ENCODE measurements at places on chromosomes 13 and 19.

- DNase-seq, result no peak
Measured at GRCh38 chr19:47003611-47004465, 15.8 kb upstream of the NPAS1 start.

GRCh38 chr19:4851551-4852290 is 15.7 kb downstream of the PLIN3 start:
- DNase-seq, result no peak

- DNase-seq, result no peak
Measured at GRCh38 chr19:14632286-14632685, 42.4 kb downstream of the ADGRE3 start.

DNA sequence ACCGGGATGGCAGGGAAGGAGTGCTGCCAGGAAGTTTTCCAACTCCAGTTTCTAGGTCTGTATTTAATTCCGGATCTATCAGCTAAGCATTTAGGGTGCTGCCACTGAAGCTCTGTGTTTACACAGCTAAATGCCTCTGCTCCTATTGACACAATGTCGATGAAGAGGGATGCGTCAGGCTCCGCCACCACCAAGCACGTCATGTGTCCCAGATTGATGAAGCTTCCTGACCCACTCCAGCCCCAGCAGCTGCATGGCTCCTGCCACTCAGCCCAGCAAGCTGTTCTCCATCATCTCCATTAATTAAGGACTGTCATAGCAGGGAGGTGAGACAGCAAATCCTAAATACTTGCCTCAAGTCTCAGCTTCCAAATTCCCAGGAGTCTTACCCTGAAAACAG is 435.2 kb upstream of the ZNF507 start:
- DNase-seq, result no peak

- DNase-seq, result no peak
Measured at GRCh38 chr19:43777163-43777695, 3.5 kb downstream of the KCNN4 start.

DNA sequence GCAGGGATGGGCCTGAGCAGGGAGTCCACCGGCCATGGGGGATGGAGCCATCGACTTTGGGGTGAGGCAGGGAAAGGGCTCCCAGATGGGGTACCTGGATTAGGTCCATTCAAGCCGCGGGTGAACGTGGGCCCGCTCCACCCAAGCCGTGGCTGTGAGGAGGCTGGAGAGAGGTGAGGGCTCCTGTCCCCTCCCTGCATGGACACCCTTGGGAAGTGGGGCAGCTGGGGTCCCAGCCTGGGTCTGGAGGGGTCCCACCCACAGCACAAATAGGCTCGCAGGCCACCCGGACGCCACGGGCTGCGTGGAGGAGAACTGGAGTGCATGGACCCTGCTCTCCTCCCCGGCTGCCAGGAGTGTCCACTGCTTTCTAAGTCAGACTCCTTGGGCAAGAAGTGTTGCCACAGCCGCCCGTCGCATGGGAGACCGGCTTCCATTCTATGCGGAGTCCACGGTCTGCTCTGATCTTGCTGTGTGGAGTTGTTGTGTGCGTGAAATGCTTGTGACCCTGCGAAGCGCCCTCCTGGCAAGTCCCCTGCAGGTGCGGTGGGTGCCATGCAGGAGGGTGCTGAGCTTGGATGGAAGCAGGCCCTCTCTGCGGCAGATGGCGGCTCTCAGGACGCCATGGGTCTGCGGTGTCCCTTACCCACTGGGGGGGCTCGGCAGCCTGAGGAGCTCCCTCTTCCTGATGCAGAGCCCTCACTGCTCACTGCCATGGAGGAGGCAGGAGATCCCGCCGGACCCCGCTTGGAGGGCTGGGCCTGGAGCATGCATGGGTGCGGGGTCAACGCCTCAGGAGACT is 2.0 kb downstream of the DAZAP1 start:
- no peak for DNase-seq

DNA sequence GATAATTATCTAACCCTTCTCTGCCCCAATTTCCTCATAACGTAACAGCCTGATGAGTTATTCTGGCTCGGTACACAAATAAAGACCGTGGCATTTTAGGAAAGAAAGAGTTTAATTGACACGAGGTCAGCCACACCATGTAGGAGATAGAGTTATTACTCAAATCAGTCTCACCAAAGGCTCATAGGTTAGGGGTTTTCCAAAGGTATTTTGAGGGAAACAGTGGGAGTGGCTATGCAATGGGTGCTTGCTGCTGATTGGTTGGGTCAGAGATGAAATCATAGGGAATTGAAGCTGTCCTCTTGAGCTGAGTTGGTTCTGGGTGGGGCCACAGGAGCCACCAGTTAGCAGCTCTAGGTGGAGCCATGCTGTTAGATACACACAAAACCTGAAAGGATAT is 137.5 kb downstream of the FREM2 start:
- no peak for DNase-seq

DNA sequence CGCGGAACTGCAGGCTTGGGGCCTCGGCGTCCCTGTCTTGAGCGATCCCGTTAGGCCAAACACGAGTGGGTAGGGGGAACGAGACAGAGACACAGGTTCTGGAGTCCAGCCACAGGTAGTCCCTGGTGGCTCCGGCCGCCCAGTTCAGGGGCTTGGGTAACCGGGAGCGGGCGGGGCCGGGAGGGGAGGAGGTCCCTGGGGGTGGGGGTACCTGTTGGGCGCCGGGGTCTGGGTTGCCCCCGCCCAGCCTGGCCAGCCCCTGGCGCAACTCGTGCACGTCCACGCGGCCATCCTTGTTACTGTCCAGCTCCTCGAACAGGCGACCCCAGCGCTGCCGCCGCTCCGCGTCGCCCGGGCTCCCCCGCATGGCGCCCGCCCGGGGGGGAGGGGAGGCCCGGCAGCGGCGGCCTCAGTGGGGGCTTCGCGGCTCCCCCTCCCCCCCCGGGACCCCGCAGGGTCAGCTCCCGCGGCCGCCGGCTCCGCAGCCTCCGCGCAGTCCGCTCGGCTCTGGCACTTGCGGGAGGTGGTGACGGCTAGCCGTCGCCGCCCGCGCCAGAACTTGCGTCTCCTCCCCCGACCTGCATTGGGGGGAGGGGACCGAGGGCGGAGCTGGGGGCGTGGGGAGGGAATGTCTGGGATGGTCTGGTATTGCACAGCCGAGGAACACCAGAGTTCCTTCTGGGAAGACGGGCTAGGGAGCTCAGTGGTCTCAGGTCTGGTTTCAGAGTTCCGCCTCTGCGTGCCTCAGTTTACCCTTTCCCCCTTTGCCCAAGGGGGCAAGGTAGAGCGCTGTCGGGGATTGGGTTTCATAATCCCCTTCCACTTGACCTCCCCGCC is at the start of gene SLC25A23:
SLC25A23 (minus strand) TSS at position 531 of the 837 bp plus-strand sequence; CDS start at position 367, 164 bp downstream.
- no peak for DNase-seq

- DNase-seq, result no peak
Measured at GRCh38 chr19:19597809-19598306, 20.6 kb downstream of the PBX4 start.

DNA sequence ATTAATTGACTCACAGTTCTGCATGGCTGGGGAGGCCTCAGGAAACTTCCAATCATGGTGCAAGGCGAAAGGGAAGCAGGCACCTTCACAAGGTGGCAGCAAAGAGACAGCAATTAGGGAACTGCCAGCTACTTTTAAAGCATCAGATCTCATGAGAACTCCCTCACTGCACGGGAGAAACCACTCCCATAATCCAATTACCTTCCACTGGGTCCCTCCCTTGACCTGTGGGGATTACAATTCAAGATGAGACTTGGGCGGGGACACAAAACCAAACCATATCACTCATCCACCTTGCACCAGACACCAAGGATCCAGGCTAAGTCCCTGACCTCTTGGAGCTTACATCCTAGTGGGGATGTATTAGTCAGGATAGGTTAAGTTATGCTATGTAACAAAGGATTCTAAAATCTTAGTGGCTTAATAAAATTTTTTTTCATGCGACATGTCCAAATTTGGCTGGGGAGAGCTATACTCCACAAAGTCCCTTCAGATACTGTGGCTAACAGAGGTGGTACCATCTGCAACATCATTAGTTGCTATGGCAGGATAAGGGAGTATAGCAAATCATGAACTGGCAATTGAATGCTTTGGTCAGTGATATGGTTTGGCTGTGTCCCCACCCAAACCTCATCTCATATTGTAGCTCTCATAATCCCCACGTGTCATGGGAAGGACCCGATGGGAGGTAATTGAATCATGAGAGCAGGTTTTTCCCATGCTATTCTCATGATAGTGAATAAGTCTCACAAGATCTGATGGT is 8.3 kb upstream of the FAM187B start:
- no peak for DNase-seq

DNA sequence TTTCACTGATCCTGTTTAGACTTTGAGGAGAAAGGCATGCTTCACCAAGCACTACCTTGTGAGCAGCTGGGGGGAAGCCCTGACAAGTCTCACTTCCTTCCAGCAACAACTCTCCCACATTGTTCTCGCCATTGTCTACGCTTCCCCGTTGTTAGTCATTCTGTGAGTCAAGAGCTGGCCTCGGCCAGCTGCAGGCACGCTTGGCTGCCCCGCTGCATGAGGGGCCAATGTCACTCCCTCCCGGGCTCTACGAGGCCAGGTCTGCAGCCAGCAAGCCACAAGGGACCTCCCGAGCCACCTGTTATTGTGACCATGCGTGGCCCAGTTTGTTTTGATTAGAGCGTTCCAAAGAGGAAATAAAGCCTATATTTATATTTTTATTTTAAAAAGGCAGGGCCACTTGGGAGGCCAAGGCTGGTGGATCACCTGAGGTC is 220.9 kb downstream of the FOXO1 start:
- DNase-seq, result no peak

DNA sequence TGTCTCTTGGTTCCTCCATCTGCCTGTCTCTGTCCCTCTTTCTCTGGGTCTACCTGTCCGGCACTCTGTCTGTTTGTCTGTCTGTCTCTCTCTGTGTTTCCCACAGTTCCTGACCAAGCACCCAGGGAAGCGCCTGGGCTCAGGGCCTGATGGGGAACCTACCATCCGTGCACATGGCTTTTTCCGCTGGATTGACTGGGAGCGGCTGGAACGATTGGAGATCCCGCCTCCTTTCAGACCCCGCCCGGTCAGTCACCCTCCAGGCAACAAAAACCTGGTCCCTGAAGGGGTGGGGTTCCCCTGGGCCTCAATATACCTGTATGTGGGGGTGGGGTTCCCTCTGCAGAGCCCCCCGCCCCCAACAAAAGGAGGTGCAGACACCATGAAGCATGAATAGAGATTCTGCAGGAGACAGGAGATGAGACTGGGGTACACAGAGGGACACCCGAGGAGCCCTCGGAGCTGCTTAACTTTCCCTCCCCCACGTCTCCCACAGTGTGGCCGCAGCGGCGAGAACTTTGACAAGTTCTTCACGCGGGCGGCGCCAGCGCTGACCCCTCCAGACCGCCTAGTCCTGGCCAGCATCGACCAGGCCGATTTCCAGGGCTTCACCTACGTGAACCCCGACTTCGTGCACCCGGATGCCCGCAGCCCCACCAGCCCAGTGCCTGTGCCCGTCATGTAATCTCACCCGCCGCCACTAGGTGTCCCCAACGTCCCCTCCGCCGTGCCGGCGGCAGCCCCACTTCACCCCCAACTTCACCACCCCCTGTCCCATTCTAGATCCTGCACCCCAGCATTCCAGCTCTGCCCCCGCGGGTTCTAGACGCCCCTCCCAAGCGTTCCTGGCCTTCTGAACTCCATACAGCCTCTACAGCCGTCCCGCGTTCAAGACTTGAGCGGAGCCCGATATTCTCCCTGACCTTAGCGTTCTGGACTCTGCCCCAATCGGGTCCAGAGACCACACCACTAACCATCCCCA is 2.6 kb upstream of the CACNG7 start:
- no peak for DNase-seq

DNA sequence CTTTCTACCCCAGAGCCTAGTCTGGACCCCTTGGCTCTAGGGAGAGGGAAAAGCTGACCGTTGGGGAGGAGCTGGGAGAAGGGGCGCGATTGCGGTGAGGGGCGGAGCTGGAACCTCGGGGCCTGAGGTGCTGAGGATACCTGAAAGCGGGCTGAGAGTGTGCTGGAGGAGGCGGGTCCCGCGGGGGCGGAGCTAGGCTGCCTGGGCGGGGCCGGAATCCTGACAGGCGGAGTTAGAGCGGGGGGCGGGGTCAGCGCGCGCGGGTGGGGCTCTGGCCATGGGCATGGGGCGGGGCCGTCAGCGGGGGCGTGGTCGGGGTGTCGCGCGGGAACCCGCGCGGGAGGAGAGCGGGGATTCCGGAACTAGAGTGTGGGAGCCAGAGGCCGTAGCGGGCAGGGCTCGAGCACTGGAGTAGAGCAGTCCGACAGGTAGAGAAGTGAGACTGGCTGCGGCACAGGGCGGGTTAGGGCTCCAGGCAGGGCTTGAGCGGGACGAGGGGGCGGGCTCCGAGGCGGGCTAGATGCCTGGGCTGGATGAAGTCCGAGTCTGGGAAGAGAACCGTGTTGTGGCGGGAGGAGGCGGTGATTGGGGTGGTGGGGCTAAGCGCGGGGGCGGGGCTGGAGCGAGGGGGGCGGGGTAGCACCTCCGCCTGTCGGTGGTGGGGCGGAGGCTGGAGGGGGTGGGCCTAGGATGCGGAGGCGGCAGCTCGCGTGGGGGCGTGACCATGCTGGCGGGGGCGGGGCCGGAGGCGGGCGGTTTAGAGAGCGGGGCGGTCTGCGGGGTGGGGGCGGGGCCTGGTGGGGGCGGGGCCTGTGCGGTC is at the start of gene INAFM1:
INAFM1 (plus strand) TSS at position 815 of the 820 bp plus-strand sequence. CDS start 35 bp downstream, outside the sequence.
- DNase-seq, result peak; percentile 92

GRCh38 chr13:106498571-106498970 is 36.9 kb downstream of the EFNB2 start:
- no peak for DNase-seq

- no peak for DNase-seq
Measured at GRCh38 chr13:20778311-20778710, 4.5 kb upstream of the EEF1AKMT1 start.

GRCh38 chr13:33259296-33259695 is 26.3 kb downstream of the STARD13 start:
- no peak for DNase-seq

DNA sequence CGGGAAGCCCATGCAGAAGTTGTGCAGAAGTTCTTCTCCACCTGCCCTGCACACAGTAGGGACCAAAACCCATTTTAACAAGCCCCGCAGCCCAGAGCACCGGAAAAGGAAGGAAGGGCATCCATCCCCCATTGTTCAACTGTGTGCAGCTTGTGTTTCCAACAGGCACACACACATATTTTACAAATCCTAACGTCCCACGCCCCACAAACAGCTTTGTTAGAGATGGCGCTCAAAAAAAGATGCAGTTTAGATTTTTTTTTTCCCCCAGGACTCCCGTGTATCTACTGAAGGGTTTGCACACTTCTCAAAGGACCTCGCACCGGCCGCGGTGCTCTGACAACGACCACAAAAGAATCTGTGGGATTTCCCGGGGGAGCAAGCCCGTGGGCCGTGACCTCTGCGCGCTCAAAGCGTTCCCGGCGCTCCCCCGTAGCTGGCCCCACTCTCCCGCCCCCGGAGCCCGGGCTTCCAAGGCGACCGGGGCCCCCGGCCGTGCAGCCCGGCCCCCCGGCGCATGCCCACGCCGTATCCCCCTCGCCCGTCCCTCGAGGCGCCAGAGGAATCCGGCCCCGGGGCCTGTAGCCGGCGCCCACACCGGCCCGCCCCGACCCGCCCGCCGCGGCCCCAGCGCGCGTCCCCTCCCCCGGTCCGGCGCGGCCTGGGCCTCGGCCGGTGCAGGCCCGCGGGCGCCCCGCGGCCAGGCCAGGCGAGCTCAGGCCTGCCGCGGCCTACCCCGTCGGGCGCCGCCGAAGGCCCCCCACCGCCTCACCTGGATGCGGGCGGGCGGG is 523 bp downstream of the ELAVL1 start:
- DNase-seq, result no peak

GRCh38 chr13:89584058-89584620 is 1763.3 kb upstream of the MIR17HG start:
- no peak for DNase-seq

Measured in GOT3 (cell line).